ENCODE measurements at places on chromosomes 4 and X. TPM values are rescaled to one million over a fixed set of nuclear protein-coding genes. Genes with fewer than 3 reads are reported as not detected.

ADAMTS3 gene
- not detected for total RNA-seq

CCKAR gene
- total RNA-seq: not detected

FGF13 gene
- 0.07 TPM for total RNA-seq

FGA gene
- total RNA-seq: 17.4 TPM

PLAC8 gene
- 1.1 TPM for total RNA-seq

PPP4R3C gene
- total RNA-seq: not detected

RASSF6 gene
- total RNA-seq: 1.1 TPM

UGT2B28 gene
- not detected for total RNA-seq

TRIM2 gene
- 0.89 TPM for total RNA-seq

XAGE5 gene
- not detected for total RNA-seq

All from A549 treated with GW870086 at 1 μM for 4 hours (cell line).